ENCODE measurements at places on chromosomes 11 and 22. TPM values are rescaled to one million over a fixed set of nuclear protein-coding genes. Genes with fewer than 3 reads are reported as not detected.

Gene IGF2
- 0.69 TPM for total RNA-seq

Gene SLC6A5
- total RNA-seq: not detected

Gene RFPL3
- total RNA-seq: not detected

Gene CHRM1
- total RNA-seq: 0.09 TPM

Gene ZNF280A
- total RNA-seq: not detected

Gene CDCA5
- total RNA-seq: 1.6 TPM

Gene POLR2F
- 64.2 TPM for total RNA-seq

Gene PNPLA5
- not detected for total RNA-seq

Gene PATE2
- total RNA-seq: not detected

Gene OR10G4
- not detected for total RNA-seq

Gene SLC22A6
- total RNA-seq: not detected

Gene MS4A1
- total RNA-seq: not detected

Gene HBE1
- not detected for total RNA-seq

Gene SLC22A25
- not detected for total RNA-seq

Gene OR5W2
- total RNA-seq: not detected

Gene KREMEN1
- total RNA-seq: 3.9 TPM

Gene MS4A6E
- not detected for total RNA-seq

Gene KCNC1
- not detected for total RNA-seq

Gene CHST1
- 0.32 TPM for total RNA-seq

All from bronchial smooth muscle cell (primary cell).